Neural progenitor cell (in vitro differentiated cells): ENCODE measurements at places on chromosomes 12 and 14. TPM values are rescaled to one million over a fixed set of nuclear protein-coding genes. Genes with fewer than 3 reads are reported as not detected.

DNA sequence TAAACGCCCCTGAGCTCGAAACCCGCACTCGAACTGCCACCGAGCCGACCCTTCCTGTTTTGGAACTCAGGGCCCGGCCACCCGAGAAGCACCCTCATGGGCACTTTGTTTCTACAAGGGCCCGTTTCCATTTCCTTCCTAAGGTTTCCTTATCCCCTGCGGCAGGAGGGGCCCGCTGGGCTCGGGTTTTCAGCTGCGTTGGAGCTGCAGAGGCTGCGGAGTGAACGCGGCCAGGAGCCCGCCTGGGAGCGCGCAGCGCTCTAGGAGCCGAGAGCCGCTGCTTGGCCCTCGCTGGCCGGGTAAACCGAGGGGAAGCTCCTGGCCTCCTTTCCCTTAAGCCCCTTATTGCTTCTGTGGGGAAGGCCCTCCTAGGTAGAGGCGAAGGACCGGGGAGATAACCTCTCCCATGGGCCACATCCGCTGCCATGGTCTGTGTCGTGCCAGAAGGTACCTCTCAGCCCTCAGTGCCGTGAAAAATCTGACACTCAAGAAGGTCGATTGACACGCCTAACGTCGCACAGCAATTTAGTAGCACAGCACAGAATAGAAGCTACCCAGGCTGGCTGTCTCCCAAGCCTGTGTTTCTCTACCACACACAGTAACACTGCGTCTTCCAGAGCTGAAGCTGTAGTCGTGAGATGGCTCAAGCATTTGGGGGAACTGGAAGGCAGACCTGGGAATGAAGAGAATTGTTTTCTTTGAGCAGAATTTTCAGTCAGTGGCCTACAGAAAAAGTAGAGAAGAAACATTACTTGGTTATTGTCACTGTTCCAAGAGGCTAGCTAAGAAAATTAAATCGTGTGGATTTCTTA is 12.9 kb upstream of the CALM1 start:
- peaks cover 18% of the 10 kb centered on the region for H3K4me1 ChIP-seq
- H3K27ac ChIP-seq: peak overlapping the region; percentile 37
- peak; percentile 82 for DNase-seq
- no peaks in the 10 kb centered on the region for H3K36me3 ChIP-seq
- peak overlapping the region; percentile 52 for H3K4me3 ChIP-seq
- peaks cover 9% of the 10 kb centered on the region for H3K27me3 ChIP-seq

DNA sequence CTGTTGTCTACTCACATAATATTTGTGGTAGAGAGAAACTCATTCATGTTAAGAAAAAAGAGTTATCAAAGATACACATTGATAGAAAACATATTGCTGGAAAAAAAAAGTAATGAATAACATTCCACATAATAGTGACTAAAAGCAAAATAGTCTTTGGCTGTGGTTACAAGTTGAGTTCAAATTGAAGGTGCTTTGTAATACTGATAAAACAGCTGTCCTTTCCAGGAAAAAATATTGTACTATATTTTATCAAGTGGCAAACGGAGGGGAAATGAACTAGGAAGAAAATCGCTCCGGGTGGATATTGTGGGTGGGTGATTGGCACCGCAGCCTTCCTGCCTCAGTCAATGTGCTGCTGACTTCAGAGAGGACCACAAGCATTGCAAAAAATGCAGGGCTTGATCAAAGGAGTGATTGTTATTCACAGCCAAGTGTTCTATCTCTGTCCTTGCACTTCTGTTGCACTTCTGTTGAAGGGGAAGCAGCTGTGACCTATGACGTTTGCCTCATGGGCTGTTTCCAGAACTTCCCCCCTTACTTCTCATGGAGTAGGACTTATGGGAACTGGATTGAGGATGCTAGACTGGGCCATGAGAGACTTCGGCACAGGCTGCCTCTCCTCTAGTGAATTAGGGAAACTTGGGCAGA is 114.4 kb downstream of the VRK1 start:
- no peak overlapping the region for H3K27ac ChIP-seq
- H3K36me3 ChIP-seq: no peaks in the 10 kb centered on the region
- DNase-seq: no peak

GRCh38 chr12:879641-880040 is 69.9 kb downstream of the RAD52 start:
- peaks cover 32% of the 10 kb centered on the region for H3K36me3 ChIP-seq
- H3K4me1 ChIP-seq: no peaks in the 10 kb centered on the region
- H3K27ac ChIP-seq: no peak overlapping the region
- H3K27me3 ChIP-seq: no peaks in the 10 kb centered on the region
- H3K4me3 ChIP-seq: no peak overlapping the region

- H3K4me3 ChIP-seq: no peak overlapping the region
- H3K27me3 ChIP-seq: no peaks in the 10 kb centered on the region
- peaks cover 37% of the 10 kb centered on the region for H3K4me1 ChIP-seq
- DNase-seq: no peak
- H3K36me3 ChIP-seq: no peaks in the 10 kb centered on the region
Observed at GRCh38 chr12:13193505-13194231, 2.9 kb upstream of the EMP1 start.

DNA sequence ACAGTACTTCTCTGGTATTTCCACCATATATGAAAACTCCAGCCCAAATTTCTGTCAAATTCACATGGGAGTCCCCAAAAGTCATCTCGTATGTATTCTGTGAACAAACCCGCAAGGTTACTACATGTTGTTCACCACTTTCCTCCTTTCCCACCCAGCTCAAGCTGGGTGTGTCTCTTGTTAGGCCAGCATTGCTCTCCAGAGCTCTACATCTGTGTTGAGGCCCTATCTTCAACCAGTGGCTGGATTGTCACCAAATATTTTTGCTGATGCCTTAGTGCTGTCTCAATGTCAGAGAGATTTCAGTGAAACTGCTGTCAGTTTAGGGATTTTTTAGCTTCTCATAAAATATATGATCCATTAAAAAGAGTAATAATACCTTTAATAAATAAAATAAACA is 230.9 kb downstream of the BTG1 start:
- H3K4me3 ChIP-seq: no peak overlapping the region
- peaks cover 17% of the 10 kb centered on the region for H3K4me1 ChIP-seq
- DNase-seq: no peak
- H3K27ac ChIP-seq: no peak overlapping the region
- no peaks in the 10 kb centered on the region for H3K27me3 ChIP-seq
- H3K36me3 ChIP-seq: no peaks in the 10 kb centered on the region

GRCh38 chr14:99728981-99729451 is 44.9 kb downstream of the CYP46A1 start:
- H3K4me3 ChIP-seq: no peak overlapping the region
- peak; percentile 1 for DNase-seq
- H3K27me3 ChIP-seq: no peaks in the 10 kb centered on the region
- H3K36me3 ChIP-seq: no peaks in the 10 kb centered on the region
- H3K4me1 ChIP-seq: peaks cover 11% of the 10 kb centered on the region

DNA sequence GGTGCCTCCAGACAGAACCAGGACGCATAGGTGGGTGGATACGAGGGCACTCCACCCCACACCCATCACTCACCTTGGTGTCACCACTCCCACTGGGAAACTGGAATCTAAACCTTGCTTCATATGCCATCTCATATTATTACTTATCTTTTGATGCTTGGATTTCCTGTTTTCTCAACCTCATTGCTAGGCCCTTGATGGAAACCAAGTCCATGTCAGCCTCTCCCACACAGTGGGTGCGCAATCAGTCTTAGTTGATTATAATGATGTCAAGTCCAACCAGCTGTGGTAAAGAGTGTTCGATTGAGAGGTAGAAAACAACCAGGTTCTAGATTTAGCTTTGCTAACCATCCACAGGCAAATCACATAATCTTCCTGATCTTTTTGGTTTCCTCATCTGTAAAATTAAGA is 584 bp upstream of the DDHD1 start:
- peaks cover 13% of the 10 kb centered on the region for H3K4me1 ChIP-seq

GRCh38 chr14:70857496-70857890 is 48.2 kb upstream of the MAP3K9 start:
- no peaks in the 10 kb centered on the region for H3K36me3 ChIP-seq
- H3K27me3 ChIP-seq: no peaks in the 10 kb centered on the region
- H3K4me3 ChIP-seq: no peak overlapping the region
- no peak for DNase-seq
- no peaks in the 10 kb centered on the region for H3K4me1 ChIP-seq

Gene TGFB3
- 0.12 TPM in 1 of 2 replicates, not detected in the other for total RNA-seq

GRCh38 chr14:75068294-75069120 is 934 bp upstream of the ZC2HC1C start:
- no peak overlapping the region for H3K27ac ChIP-seq
- DNase-seq: no peak
- no peaks in the 10 kb centered on the region for H3K36me3 ChIP-seq
- H3K4me1 ChIP-seq: peaks cover 12% of the 10 kb centered on the region
- H3K27me3 ChIP-seq: peaks cover 20% of the 10 kb centered on the region

Gene SALL2
- total RNA-seq: 263 and 394 TPM in 2 replicates

Gene GDF3
- not detected in 2 replicates for total RNA-seq

Gene LRIG3
- 56.2 and 67.5 TPM in 2 replicates for total RNA-seq

Gene BDKRB1
- total RNA-seq: not detected in 2 replicates

GRCh38 chr12:67038486-67038885 is 230.7 kb upstream of the CAND1 start:
- no peaks in the 10 kb centered on the region for H3K36me3 ChIP-seq
- DNase-seq: no peak
- no peaks in the 10 kb centered on the region for H3K27me3 ChIP-seq
- no peak overlapping the region for H3K4me3 ChIP-seq
- peaks cover 59% of the 10 kb centered on the region for H3K4me1 ChIP-seq

Gene BMAL2
- total RNA-seq: 8.6 and 12.9 TPM in 2 replicates

GRCh38 chr12:46874642-46875041 is 48.8 kb upstream of the SLC38A4 start:
- no peaks in the 10 kb centered on the region for H3K27me3 ChIP-seq
- no peaks in the 10 kb centered on the region for H3K4me1 ChIP-seq
- no peak overlapping the region for H3K4me3 ChIP-seq
- no peak overlapping the region for H3K27ac ChIP-seq
- H3K36me3 ChIP-seq: no peaks in the 10 kb centered on the region
- no peak for DNase-seq

Gene EXOC3L4
- not detected in 2 replicates for total RNA-seq

DNA sequence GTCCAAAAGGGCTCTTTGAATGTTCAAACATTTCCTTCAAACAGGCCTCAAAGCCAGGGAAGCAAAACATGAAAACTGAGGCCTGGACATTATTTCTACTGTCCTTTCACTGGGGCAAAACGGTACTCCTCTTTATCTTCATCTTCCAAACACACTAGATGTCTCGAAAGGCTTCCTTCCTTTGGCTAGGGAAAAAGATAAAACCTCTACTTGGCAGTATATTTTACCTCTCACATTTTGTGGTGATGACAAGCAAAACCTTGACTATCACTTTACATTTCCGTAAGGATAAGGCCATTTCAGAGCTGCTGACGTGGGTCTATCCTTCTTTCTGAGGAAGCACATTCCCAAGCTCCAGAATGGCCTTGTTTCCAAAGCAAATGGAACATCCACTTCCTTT is 9.9 kb downstream of the STAB2 start:
- no peaks in the 10 kb centered on the region for H3K36me3 ChIP-seq
- no peak overlapping the region for H3K4me3 ChIP-seq
- no peaks in the 10 kb centered on the region for H3K27me3 ChIP-seq

DNA sequence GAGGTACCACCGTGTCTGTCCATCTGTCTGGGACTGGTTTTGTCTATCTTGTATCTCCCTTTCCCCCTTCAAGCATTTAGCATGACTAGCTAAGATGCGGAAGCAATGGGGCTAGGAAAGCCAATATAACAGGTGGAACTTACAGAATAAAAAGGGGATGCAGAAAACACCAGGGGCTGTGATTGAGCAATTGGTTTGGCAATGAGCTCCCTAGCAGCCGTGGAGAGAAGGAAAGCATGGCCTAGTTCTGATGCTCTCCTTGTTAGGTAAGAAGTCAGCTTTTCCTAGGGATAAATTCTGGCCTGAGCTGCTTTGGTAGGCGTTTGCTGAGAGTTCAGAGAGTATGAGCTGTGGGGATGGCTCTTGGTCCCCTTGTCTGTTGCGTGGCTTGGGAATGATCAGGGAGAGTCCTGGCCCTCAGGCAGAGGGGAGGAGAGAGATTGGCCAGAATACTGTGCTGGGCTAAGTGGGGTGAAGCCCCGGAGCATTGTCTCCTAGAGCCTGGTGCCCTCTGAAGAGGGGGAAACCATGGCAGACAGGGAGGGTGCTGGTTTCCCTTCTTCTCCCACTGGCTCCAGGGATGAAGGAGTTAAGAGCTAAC is 7.1 kb downstream of the SETD1B start:
- peak overlapping the region; percentile 60 for H3K4me3 ChIP-seq
- peaks cover 28% of the 10 kb centered on the region for H3K4me1 ChIP-seq
- H3K27me3 ChIP-seq: no peaks in the 10 kb centered on the region
- peak overlapping the region; percentile 9 for H3K27ac ChIP-seq
- DNase-seq: no peak
- no peaks in the 10 kb centered on the region for H3K36me3 ChIP-seq

- H3K27me3 ChIP-seq: no peaks in the 10 kb centered on the region
- peaks cover 8% of the 10 kb centered on the region for H3K4me1 ChIP-seq
- no peak overlapping the region for H3K4me3 ChIP-seq
- DNase-seq: peak; percentile 44
- no peaks in the 10 kb centered on the region for H3K36me3 ChIP-seq
Observed at GRCh38 chr12:2364631-2365051, 311.9 kb downstream of the CACNA1C start.

DNA sequence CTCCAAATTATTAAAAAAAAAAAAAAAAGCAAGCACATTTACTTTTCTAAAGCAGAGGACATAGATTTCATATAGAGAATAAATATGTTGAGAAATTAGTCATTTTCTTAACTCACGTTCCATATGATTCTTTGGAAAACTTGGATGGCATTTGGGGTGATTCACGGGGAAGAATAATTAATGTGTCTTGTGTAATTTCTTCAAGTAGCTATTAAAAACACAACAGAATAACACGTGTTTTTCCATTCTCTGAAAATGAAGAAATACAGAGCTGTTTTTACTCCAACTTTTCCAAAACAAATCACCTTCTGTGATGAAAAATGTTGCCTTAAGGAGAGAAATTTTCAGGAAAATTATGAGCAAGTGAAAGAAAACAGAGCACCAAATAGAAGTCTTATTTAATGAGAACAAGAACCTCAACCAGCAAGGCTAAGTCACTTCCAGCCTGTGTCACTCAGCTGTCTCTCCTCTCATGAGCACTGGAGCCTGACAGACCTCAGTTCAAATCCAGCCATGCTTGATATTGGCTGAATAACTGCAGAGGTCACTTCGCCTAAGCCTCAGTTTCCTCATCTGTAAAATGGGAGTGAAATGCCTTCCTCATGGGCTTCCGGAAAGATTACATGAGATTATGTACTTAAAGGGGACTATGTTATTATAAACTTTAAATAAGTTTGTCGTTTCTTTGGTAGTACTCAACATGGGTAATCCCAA is 42.8 kb upstream of the NUAK1 start:
- no peaks in the 10 kb centered on the region for H3K27me3 ChIP-seq
- no peaks in the 10 kb centered on the region for H3K36me3 ChIP-seq
- no peak for DNase-seq
- H3K4me3 ChIP-seq: no peak overlapping the region
- H3K27ac ChIP-seq: no peak overlapping the region
- H3K4me1 ChIP-seq: peaks cover 19% of the 10 kb centered on the region

Gene GALC
- total RNA-seq: 22.8 and 30.8 TPM in 2 replicates
